Natural killer cell treated with Interleukin-12 subunit alpha and Interleukin-12 subunit beta and Interleukin-15 and Interleukin-18, amount 100 ng/mL, for 72 hours (primary cell): ENCODE measurements at places on chromosomes 5 and 9.

- no peak for DNase-seq
Observed at GRCh38 chr9:109906766-109907382, 126.9 kb downstream of the PALM2AKAP2 start.

- no peak for DNase-seq
Observed at GRCh38 chr5:180618829-180619562, 27.7 kb upstream of the SCGB3A1 start.

DNA sequence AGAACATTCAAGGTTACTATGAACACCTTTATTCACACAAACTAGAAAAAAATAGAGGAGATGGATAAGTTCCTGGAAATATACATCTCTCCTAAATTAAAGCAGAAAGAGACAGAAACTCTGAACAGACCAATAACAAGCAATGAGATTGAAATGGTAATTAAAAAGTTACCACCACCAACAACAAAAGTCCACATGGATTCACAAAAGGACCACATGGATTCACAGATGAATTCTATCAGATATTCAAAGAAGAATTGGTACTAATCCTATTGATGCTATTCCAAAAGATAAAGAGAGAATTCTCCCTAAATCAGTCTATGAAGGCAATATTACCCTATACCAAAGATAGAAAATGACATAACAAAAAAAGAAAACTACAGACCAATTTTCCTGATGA is 518.9 kb downstream of the PRDM9 start:
- DNase-seq: no peak

DNA sequence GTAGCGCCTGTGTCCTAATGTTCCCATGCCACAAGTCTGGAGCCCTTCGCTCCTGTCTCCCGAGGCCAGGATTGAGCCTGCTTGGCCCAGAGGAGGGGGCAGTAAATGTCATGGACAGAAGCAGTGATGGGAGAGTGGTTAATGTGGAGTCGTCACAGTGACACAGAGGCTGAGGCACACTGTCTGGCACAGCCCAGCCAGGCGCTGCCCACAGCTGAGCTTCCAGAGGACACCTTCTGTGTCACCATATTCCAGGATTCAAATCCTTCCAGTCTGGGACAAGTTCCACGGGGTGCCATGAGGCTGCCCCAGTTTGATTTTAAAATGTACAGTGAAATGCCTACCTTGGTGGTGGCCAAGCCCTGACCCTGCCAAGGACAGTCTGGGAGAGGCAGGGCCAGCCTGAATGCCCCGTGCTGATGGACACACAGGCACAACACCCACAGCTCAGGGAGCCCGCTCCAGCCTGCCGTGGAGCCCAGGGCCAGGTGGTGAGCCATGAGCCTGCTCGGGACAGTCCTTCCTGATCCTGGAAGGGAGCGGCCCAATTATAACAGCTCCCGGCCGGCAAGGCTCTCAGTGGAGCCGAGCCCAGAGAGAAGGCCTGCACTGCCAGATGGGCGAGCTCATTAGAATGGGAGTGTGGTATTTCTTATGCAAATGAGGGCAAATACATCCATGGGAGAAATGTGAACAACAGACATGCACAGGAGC is 99.1 kb upstream of the RUFY1 start:
- DNase-seq: peak; percentile 12

DNA sequence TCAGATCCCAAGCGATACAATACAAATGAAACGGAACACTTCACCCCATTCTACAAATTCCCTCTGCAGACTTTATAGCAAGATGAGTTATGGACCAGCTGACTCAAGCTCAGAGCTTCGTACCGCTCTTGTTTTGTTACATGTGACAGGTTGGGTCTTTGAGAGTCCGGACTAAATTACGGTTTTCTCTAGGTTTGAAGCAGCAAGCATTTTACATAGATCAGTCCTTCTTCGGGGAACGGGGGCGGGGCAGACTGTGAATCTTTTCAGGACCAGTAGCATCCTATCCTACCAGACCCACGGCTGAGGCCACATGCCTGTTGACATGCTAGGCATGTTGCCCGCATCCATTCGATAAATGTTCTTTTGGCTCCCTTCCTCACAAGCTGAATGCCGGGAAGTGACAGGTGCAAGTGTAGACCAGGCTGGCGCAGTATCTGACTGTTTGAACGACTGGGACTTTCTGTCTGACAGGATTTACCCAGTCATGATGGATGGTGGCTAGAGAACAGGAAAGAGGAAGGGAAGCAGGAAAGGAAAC is 811.0 kb upstream of the GRAMD2B start:
- no peak for DNase-seq

DNA sequence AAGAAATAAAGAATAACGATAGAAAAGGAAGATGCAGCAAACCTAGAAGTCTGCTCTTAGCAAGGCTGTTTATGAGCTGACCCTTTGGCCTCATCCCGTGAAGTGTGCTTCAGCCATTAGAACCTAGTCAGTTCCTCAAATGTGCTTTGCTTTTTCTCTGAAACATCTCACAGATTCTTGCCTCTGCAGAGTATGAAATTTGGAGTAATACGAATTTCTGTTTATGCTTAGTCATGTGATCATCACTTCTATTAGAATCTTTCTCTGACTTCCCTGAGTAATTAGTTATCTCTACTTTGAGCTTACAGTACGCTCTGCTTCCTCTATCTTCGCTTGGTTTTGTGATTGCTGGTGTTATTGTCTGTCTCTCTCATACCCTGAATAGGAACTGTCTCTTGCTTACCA is 11.3 kb downstream of the CYSTM1 start:
- DNase-seq: no peak

DNA sequence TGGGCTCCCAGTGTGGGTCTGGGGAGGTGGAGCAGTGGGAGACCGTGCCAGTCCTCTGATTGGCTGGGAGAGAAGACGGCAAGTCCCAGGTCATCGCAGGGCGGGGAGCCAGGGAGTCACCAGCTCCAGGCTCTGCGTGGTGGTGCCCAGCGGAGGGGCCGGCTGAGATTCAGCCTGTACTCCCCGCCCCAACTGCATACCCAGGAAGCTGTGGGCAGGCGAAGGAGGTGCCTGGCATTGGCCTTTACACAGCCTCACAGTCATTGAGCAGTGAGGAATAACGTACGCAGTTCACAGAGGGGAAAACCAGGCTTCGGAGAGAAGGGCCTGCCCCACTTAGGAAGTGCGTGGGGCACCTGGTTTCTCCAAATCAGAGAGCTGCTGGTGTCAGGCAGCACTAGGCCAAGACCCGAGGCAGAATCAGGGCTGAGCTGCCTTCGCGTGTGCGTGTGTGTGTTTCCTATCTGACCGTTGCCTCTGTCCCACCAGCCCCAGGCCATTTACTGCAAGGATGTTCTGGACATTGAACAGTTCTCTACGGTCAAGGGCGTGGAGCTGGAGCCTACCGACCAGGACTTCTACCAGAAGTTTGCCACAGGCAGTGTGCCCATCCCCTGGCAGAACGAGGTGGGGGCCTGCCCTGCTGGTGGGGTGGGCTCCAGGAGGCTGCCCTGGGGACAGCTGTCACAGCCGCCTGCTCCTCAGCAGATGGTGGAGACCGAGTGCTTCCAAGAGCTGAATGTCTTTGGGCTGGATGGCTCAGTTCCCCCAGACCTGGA is 6.2 kb upstream of the PRR7 start:
- DNase-seq: no peak

DNA sequence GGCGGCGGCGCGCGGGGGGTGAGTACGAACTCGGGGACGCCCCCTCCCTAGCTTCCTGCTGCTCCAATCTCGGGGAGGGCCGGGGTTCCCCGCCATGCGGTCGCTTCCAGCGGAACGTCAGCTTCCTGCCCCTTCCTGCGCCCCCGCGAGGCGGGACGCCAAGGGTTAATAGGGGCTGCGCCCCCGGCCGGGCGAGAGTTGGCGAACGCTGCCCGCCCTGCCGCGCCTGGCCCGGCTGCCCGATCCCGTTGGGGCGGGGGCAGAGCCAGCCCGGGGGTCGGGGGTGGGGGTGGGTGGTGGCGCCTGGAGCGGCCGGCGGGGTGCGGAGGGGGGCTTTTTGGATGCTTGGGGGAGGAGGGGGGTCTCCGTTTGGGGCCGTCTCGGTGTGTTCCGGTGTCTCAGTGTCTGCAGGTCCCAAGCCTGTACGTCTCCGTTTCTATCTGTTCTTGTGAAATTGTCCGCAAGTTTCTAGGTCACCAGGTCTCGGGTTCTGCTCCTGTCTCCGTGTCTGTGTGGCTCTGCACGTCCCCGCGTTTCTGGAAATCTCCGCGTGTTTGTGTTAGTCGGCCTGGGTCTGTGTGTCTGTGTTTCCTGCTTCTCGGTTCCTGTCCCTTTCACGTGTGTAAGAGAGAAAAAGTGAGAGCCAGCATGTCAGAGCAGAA is 789 bp downstream of the COL27A1 start:
- DNase-seq: no peak

- peak; percentile 76 for DNase-seq
Observed at GRCh38 chr9:92097997-92098482, 17.2 kb downstream of the SPTLC1 start.

DNA sequence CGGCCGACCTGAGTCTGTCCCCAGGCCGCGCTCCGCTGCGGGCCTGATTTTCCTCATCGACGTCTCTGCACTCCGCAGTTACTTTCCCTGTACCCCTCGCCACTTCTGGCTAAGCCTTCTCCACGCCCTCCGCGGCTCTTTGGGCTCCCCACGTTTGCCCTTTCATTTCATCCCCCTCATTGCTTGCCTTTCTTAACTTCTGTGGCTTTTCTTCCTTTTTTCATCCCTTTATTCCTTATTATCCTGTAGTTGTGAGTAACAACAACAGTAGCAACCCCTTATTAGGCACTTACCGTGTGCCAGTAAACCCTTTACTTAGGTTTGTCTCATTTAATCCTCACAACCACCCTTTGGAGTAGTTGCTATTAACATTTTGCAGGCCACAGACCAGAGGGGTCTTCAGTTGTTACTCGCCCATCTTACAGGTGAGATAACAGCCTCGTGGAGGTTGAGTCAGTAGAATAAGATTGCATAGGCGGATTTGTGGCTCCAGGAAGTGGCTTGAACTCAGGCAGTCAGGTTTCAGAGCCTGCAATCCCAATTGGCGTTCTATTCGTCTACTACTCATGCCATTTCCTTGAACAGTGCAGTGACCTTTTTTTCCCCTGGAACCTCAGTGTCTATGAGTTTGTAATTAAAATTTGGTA is 724 bp downstream of the TCERG1 start:
- DNase-seq: peak; percentile 66

DNA sequence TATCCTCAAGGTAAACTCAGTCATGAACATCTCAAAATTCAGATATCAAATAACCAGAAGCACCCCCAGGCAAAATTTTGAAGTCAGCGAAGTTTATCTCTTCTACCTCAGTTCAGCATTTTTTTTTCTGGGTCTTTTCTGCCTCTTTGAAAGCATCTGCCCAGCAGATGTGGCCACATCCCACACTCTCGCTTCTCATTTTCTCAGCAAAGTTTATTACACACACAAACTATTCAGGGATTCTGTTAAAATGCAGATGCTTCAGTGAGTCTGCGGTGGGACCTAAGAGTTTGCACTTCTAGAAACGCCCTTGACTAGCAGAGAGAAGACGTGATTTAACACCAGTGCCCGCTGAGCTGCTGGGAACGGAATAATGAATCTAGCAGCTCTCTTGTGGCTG is 19.3 kb downstream of the RASEF start:
- DNase-seq: no peak
